Upper lobe of right lung (tissue), 1 donor: ENCODE measurements at places on chromosomes 3 and 15.

- H3K36me3 ChIP-seq: no peaks in the 10 kb centered on the region
- no peaks in the 10 kb centered on the region for H3K27me3 ChIP-seq
- H3K4me3 ChIP-seq: no peak overlapping the region
- no peaks in the 10 kb centered on the region for H3K4me1 ChIP-seq
Observed at GRCh38 chr3:14765576-14766427, 53.0 kb upstream of the FGD5 start.

DNA sequence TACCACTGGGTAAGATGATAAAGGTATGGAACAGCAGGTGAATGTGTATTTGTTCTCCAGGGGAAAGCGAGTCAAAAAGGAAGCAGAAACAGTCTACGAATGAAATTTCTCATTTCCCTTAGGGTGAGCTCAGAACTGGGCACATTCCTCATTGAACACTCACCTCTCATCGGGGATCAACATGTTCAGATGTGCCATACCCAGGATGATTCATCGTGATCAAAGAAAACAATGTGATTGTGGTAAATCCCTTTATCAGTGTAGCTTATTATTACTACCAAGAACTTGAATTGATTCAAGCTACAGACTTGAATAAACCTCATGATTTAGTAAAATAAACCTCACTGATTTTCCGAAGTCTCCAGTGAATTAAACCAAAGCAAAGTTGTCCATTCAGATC is 72.1 kb downstream of the GJD2 start:
- H3K4me3 ChIP-seq: no peak overlapping the region
- no peaks in the 10 kb centered on the region for H3K36me3 ChIP-seq
- no peak overlapping the region for H3K27ac ChIP-seq
- no peak for DNase-seq

DNA sequence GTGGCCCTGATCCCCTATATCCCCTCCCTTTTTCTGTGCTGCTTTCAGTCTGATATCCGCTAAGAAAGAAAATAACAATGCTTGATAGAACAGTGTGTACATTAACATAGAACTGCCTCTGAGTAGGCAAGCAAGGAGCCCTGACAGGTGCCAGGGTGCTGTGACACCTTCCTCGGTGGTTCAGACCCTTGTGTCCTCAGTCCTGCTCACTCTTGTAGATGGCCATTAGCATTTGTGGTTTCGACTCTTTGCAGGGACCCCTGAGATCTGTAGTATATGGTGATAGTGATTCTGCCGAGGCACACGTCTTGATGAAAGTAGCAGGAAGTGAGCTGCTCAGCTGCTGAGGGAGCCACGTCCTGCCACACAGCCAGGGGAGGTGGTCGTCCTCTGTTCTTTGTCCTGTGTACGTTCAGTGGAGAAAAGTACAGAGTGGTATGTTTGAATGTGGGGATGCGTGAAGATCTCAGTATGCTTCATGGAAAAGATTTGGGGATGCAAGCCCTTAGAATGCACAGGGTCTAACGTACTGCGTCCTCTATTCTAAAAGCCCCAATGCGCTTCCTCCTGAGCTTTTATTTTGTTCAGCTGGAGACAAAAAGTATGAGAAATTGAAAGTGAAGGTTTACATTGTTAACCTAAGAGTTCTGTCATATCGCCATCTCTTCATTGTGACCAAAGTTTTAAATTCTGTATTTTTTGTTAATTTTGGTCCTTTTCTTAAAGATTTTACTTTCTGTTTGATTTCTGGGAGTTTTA is 35.4 kb downstream of the PXYLP1 start:
- peak overlapping the region; percentile 33 for H3K4me3 ChIP-seq
- H3K27ac ChIP-seq: peak overlapping the region; percentile 36
- no peaks in the 10 kb centered on the region for H3K4me1 ChIP-seq
- no peak for DNase-seq
- no peaks in the 10 kb centered on the region for H3K27me3 ChIP-seq

- no peak for DNase-seq
- H3K4me1 ChIP-seq: no peaks in the 10 kb centered on the region
- H3K27ac ChIP-seq: no peak overlapping the region
- no peaks in the 10 kb centered on the region for H3K27me3 ChIP-seq
- no peaks in the 10 kb centered on the region for H3K36me3 ChIP-seq
Observed at GRCh38 chr15:94069844-94070243, 161.5 kb upstream of the MCTP2 start.

GRCh38 chr3:10845839-10846656 is 30.0 kb downstream of the SLC6A11 start:
- no peaks in the 10 kb centered on the region for H3K36me3 ChIP-seq
- DNase-seq: no peak
- no peak overlapping the region for H3K27ac ChIP-seq
- H3K4me1 ChIP-seq: no peaks in the 10 kb centered on the region

DNA sequence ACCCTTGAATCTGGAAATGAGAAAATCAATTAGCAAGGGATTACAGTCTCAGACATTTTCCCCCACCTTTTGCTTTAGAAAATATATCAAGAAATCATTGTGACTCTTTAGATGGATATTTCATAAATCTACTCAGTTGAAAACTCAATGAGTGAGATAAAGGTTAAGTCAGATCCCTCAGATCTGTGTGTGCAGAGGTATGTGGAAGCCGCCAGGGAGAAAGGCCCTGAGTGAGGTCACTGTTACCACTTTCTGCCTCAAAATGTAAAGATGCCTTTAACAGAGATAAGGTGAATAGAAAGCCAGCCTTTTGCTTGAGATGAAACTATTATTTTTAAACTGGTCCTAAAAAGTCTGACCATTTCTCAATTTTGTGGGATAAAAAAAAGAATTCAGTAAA is 225.6 kb upstream of the HES1 start:
- DNase-seq: no peak
- no peak overlapping the region for H3K27ac ChIP-seq
- peaks cover 25% of the 10 kb centered on the region for H3K4me1 ChIP-seq
- H3K36me3 ChIP-seq: no peaks in the 10 kb centered on the region
- no peak overlapping the region for H3K4me3 ChIP-seq

GRCh38 chr3:173700336-173700735 is 302.8 kb downstream of the NLGN1 start:
- no peak overlapping the region for H3K27ac ChIP-seq
- H3K27me3 ChIP-seq: no peaks in the 10 kb centered on the region
- H3K4me3 ChIP-seq: no peak overlapping the region
- no peaks in the 10 kb centered on the region for H3K36me3 ChIP-seq

GRCh38 chr3:143427631-143428030 is 308.1 kb downstream of the CHST2 start:
- H3K4me3 ChIP-seq: no peak overlapping the region
- H3K27me3 ChIP-seq: no peaks in the 10 kb centered on the region
- no peak overlapping the region for H3K27ac ChIP-seq
- DNase-seq: no peak

DNA sequence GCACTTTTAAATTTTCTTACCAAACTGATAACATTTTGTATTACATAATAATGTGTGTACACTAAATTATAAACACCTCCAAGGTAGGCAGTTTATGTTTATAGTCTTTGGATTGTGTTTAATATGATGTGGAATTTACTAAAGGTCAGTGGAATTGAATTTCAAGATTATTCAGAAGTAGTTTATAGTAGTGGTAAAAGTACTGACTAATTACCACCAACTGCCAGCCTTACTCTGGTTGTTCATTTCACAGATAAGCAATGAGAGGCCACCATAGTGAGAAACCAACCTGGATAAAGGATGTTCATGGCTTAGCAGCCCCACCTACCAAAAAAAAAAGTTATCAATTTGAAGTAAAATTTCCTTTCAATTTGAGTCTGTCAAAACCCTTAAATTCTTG is 54.0 kb upstream of the EIF5A2 start:
- no peaks in the 10 kb centered on the region for H3K4me1 ChIP-seq
- no peaks in the 10 kb centered on the region for H3K36me3 ChIP-seq
- no peak overlapping the region for H3K27ac ChIP-seq

DNA sequence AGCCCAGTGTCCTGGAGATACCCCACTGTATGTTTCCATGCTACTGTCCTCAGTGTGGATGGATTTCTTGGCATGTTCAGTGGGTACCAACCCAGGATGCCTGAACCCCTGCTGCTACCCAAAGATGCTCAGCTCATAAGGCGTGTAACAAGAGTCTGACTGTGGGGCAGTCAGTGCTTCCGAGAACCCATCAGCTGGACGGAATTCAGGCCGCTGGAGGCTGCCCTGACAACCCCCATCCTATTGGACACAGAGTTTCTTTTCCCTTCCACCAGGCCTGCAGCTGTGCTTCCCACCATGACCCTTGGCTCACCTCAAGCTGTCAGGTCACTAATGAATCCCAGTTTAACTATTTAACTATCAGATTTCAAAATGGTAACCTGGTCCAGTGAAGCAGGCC is 224.1 kb upstream of the FEZF2 start:
- peaks cover 6% of the 10 kb centered on the region for H3K4me1 ChIP-seq
- H3K36me3 ChIP-seq: no peaks in the 10 kb centered on the region
- H3K27me3 ChIP-seq: no peaks in the 10 kb centered on the region
- no peak for DNase-seq
- H3K4me3 ChIP-seq: no peak overlapping the region

GRCh38 chr15:41930221-41930866 is 36.5 kb upstream of the SPTBN5 start:
- DNase-seq: peak; percentile 63
- H3K27ac ChIP-seq: peak overlapping the region; percentile 65
- no peaks in the 10 kb centered on the region for H3K27me3 ChIP-seq
- no peaks in the 10 kb centered on the region for H3K36me3 ChIP-seq
- H3K4me3 ChIP-seq: no peak overlapping the region
- peaks cover 87% of the 10 kb centered on the region for H3K4me1 ChIP-seq

DNA sequence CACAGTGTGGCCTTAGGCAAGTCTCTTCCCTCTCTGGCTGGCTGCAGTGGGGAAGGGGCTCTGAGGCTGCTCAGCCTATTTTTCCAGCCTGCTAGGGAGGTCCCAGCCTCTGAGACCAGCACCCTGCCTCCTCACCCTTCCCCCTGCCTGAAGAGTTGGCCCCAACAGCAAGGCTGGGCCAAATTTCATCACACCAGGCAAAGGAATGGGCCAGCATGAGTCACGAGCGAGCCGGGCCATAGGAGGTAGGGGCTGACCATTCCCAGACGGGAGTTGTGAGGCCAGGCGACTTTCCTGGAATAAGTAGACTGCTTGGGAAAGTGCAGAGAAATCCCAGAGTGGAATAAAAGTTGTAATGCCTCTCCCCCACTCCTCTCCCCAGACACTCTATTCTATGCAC is 5.7 kb upstream of the FBLN2 start:
- H3K36me3 ChIP-seq: no peaks in the 10 kb centered on the region
- no peak for DNase-seq
- H3K4me3 ChIP-seq: no peak overlapping the region
- peaks cover 10% of the 10 kb centered on the region for H3K4me1 ChIP-seq

- no peak overlapping the region for H3K27ac ChIP-seq
- DNase-seq: no peak
- H3K4me1 ChIP-seq: peaks cover 10% of the 10 kb centered on the region
- H3K27me3 ChIP-seq: no peaks in the 10 kb centered on the region
- H3K36me3 ChIP-seq: peaks cover 53% of the 10 kb centered on the region
Observed at GRCh38 chr3:156539802-156540201, 15.1 kb downstream of the SSR3 start.

DNA sequence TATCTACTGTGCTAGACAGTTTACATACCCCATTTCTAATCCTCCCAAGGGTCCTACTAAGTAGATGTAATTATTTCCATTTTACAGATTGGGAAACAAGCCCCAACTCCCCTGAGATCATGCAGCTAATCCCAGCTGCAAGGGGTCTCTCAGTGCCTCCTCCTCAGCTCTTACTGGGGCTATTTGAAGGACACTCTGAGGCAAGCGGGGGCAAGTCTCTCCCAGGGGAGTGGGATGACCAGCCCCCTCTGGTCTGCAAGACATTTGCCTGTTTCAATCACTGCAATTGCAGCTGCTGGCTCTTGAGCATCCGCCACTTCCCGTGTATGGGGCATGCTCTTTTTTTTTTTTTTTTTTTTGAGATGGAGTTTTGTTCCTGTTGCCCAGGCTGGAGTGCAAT is 11.4 kb downstream of the LAMP3 start:
- peak overlapping the region; percentile 42 for H3K27ac ChIP-seq
- peaks cover 3% of the 10 kb centered on the region for H3K4me1 ChIP-seq
- no peaks in the 10 kb centered on the region for H3K36me3 ChIP-seq

- no peaks in the 10 kb centered on the region for H3K27me3 ChIP-seq
- H3K4me1 ChIP-seq: no peaks in the 10 kb centered on the region
- DNase-seq: no peak
- no peaks in the 10 kb centered on the region for H3K36me3 ChIP-seq
- no peak overlapping the region for H3K27ac ChIP-seq
- no peak overlapping the region for H3K4me3 ChIP-seq
Observed at GRCh38 chr15:99180086-99180963, 69.1 kb downstream of the TTC23 start.

- no peak overlapping the region for H3K4me3 ChIP-seq
- no peaks in the 10 kb centered on the region for H3K4me1 ChIP-seq
- DNase-seq: peak; percentile 80
- H3K27ac ChIP-seq: no peak overlapping the region
Observed at GRCh38 chr3:138051947-138052802, 42.2 kb downstream of the CLDN18 start.

GRCh38 chr3:182979103-182979673 is 1.1 kb downstream of the DCUN1D1 start:
- H3K4me1 ChIP-seq: peaks cover 19% of the 10 kb centered on the region
- H3K27ac ChIP-seq: peak overlapping the region; percentile 89
- no peak for DNase-seq
- H3K4me3 ChIP-seq: peak overlapping the region; percentile 74
- no peaks in the 10 kb centered on the region for H3K36me3 ChIP-seq

DNA sequence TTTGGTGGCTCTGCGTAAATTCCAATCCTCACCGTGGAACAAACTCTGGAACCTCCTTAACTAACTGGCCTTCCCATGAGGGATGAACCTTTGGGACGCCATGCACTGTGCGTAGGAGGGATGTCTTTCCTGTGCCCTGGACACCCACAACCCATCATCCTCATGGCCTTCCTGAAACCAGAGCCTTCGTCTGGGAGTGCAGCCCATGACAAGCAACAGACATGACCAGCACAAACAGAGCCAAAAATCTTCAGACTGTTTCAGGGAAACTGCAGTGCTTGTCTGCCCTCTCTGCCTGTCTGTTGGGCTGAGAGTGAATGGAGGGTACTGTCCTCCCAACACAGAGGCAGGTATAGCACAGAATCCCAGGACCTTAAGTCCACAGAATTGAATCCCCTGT is 61.1 kb upstream of the BOC start:
- no peak overlapping the region for H3K4me3 ChIP-seq
- H3K27ac ChIP-seq: no peak overlapping the region
- no peaks in the 10 kb centered on the region for H3K27me3 ChIP-seq
- H3K4me1 ChIP-seq: peaks cover 6% of the 10 kb centered on the region

DNA sequence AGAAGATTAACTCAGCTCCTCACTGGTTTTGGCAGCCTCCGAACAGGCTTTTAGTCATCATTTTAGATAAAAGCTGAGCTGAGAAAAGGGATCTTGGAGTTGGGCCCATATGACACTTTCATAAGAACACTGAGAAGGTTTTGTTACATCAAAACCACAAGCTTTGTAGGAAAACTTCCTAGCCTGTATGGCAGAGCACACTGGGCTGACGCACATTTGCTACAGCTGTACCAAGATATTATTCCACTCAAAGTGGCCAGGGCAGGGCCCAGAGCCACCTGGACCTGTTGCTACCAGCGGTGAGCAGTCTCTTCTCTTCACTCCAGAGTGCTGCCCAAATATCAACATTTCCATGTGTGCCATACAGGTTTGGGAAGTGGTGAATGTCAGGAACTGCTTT is 160.5 kb upstream of the CCDC54 start:
- peaks cover 9% of the 10 kb centered on the region for H3K4me1 ChIP-seq
- no peak overlapping the region for H3K4me3 ChIP-seq
- no peaks in the 10 kb centered on the region for H3K36me3 ChIP-seq
- no peak for DNase-seq
- H3K27ac ChIP-seq: no peak overlapping the region
